ENCODE measurements at places on chromosomes 5 and 9.

DNA sequence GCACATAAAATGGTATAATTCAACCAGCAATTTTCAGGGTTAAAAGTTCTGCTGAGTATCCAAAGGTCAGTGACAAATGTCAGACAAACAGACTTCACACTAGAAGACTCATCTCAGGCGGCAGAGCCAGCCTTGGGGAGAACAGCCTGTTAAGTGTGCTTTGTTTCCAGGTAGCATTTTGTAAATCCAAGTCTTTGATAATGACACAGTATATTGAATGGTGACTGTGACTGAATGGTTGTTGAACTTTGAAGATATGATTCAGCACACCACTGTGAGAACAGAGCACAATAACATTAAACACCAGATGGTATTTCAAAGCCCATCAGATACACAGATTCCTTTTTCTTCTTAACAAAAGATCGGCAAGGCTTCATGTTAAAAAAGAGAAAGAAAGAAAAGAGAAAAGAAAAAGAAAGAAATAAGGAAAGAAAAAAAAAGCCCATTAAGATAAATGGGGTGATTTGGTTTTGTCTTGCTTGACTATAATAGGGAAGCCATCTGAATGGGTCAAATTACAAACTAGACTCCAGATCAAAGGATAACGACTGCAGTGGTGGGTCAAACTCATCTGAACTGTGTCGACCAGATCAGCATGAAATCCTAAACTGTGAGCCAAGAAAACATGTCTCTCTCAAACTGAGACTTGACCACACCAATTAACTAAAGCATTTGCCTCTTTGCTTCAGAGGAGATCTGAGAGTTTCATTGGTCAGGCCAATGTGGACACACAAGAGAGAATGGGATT, 313.0 kb upstream of the ZNF608 start:
- no peak for DNase-seq

DNA sequence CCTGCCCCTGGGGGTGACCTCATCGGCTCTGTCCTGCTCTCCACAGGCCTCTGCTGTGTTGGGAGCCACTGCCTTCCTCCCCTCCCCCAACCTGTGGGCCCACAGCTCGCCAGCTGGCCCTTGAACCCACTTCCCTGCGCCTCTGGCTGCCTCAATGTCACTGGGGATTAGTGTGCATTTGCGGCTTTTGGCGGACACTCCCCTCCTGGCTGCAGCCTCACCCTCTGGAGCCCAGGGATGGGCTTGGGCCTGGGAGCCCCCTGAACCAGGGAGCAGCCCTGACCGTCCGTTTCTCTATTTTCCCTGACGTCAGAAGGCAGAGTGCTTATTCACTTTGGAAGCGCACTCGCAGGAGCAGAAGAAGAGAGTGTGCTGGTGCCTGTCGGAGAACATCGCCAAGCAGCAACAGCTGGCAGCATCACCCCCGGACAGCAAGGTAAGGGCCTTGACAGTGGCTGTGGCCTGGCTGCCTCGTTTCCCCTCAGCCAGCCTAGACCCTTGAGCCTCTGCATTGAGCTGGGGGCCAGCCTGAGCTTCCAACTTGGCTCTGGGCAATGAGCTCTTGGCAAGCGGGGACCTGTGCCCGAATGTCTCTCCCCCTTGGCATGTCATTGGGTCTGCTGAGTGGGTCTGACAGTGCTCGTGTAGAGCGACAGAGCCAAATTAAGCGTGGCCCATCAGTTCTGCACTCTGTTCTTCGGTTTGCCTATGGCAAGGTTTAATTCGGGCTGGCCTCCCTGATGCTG, 73.1 kb downstream of the RGS3 start:
- no peak for DNase-seq

GRCh38 chr5:133480366-133480765, 132.0 kb downstream of the FSTL4 start:
- DNase-seq, result no peak

GRCh38 chr5:170293273-170293672, 4.3 kb downstream of the LCP2 start:
- DNase-seq, result no peak

GRCh38 chr9:106892632-106893031, 29.7 kb downstream of the ZNF462 start:
- no peak for DNase-seq

GRCh38 chr9:35826071-35826701, 2.3 kb downstream of the FAM221B start:
- no peak for DNase-seq

DNA sequence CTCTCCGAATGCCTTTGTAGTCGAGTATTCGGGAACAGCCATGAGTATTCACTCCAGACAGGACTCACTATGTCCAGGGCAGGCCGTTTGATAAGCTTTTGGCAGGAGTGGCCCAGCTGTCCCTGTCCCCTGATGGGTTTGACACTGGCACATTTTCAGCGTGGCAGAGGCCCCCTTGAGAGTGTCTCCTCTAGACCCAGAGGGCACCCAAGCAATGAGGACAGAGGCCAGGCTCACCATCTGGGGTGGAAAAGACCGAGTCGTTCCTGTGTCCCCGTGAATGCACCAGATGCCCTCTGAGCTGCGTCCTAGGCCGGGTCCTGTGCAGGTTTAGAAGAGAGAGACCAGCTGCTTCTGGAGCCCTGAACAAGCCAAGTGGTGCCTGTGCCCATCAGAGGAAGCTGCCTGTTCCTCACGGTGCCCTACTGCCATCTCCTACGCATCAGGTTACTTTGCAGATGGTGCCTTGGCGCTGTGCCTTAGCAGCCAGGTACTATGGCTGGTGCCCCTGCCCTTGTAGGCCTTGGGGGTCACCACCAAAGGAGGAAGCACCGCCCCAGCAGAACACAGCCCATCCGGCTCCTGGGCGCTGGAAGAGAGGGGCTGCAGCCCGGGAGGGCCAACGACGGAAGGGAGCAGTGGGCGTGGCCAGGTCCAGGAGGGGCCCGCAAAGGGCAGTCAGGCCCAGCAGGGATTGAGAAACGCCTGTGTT, 42.4 kb downstream of the LRSAM1 start:
- DNase-seq, result no peak

GRCh38 chr9:124882231-124882630, 20.3 kb downstream of the ARPC5L start:
- no peak for DNase-seq

- DNase-seq, result no peak
Measured at GRCh38 chr9:117178596-117179375, 236.1 kb downstream of the ASTN2 start.

DNA sequence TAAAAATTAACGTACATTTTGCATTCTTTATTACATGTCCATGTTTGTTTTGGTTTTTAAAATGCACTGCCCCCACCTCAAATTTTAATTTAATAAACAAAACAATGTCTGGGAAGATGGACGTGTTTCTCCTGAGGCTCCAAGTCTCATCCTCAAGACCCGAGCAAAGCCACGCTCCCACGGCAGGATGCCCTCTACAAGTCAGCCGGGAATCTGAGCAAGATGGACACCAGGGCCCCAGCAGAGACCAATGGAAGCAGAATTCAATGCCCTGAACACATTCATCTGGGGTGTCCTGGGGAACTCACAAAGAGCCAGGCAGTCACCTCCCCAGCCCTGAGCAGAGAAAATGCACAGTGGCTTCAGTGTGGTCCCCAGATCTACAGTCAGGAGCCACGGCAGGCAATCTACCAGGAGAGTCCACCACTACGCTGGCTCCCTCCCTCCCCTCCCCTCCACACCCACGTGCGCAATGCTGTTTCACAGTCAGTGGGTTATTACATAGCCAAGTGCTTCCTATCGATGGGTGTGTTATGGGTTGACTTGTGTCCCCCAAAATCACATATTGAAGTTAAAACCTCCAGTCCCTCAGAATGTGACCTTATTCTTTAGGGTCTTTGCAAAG, 129.8 kb downstream of the ROR2 start:
- DNase-seq, result no peak

GRCh38 chr5:23012842-23013241, 159.7 kb upstream of the CDH12 start:
- no peak for DNase-seq

DNA sequence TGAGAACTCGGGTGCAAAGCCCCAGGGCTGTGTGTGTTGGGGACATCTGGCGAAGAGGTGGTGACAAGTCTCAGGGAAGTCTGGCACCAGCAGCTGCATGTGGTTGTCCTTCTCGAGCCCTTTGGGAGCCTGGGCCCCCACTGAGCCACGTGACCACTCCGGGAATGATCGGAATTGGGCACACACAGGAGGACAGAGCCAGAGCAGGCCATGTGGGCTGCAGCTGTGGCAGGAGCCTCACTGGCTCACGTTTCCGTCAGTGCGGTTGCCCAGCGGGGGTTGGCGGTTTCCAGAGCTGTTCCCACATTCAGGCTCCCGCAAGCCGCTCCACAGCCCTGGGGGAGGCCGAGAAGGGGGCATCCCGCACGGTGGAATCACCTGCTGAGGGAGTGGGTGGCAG, 6.8 kb upstream of the CEL start:
- DNase-seq, result no peak

GRCh38 chr9:90449213-90449925, 193.3 kb downstream of the DIRAS2 start:
- DNase-seq, result no peak

DNA sequence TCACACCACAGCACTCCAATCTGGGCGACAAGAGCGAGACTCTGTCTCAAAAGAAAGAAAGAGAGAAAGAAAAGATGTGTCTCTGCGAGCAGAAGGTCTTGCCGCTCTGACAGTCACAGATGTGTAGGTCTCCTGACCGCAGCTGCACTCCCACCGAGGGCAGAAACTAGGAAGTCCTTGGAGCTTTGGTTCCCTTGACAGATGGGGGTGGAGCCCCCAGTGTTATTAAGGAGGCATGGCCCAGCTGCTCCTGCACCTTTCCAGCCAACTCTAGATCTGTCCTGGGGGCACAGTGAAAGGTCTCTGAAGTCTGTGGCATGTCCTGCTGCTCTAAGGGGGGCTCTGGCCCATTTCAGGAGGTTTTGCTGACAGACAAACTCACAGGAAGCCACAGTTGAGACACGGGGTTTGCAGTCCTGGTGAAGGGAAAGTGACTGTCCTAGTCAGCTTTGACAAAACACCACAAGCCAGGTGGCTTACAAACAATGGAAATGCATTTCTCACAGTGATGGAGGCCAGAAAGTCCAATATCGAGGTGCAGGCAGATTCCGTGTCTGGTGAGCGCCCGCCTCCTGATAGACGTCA, 9.0 kb upstream of the DIPK1B start:
- no peak for DNase-seq

DNA sequence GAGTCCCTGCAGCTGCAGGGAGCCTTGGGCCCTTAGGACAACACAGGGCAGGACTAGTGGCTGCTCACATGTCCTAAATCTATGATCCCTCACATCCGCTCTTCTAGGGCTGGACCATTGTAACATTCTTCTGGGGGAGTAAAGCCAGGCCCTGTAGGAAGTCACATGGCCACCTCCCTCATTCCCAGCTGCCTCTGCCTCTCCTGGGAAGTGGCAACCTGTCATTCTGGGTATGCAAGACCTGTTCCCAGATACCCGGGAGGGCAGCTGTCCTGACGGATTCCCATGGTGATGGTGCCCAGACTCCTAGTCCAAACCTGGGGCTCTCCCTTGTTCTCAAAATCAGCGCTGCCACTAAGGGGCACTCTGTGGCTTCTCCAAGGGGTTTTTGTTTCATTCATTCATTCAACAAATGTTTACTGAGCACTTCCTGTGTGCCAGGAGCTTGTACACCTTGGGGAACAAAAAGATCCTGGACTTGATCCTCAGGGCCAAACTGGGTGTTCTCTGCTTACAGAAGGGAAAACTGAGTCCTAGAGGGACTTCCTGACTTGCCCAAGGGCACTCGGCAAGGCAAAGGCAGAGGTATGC, 85.6 kb downstream of the PSD2 start:
- no peak for DNase-seq

DNA sequence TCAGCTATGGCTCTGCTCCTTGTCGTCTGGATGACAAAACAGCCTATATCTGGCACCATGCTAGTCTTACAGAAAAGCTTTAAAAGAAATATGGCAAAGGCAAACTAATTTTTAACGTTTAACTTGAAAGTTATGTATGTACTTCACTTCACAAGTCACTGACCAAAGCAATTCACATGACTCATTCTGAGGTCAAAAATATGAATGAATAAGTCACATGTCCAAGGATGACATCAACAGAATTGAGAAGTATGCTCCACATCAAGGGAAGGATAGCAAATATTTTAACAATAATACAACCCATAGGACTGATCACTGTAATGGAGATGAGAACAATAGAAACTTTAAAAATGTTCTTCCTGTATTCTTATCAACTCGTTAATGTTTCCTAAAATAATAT, 1072.6 kb upstream of the NUDT12 start:
- DNase-seq, result no peak

GRCh38 chr9:83013867-83014605, 48.9 kb downstream of the RASEF start:
- DNase-seq, result no peak

- no peak for DNase-seq
Measured at GRCh38 chr5:152058267-152058666, 133.6 kb upstream of the GLRA1 start.

- no peak for DNase-seq
Measured at GRCh38 chr9:4793459-4794395, 983 bp downstream of the RCL1 start.

GRCh38 chr9:128068386-128069205, 564 bp downstream of the SLC25A25 start:
- no peak for DNase-seq

DNA sequence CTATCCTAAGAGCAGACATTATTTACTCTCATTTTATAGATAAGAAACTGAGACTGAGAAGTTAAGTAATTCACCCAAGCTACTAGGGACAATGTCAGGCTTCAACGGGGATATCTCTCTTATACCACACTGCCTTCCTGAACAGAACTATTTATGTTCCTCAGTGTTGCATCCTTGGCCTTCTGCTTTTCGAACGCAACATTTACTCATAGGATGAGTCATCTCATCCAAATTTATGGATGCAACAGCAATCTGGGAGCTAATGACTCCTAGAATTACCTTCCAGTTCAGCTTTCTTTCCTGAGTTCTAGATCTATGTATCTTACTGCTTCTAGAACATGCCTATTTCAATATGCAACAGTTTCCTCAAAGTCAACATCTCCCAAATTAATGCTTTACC, 103.6 kb upstream of the PAM start:
- no peak for DNase-seq

DNA sequence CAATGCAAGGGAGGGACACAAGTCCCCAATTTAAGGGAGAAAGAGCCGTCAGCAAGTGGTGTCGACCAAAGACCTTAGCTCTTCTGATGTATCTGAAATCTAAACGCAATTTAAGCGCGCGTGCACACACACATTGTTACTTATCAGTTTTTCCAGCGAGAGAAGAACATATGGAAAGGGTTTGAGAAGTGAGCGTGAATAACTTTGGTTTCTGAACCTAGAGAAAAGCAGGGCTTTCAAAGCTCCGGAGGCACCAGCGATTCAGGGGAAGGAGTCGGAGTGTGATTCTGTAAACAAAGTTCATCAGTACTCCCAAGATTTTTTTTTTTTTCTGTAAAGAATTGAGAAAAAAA, 191.8 kb downstream of the MEF2C start:
- no peak for DNase-seq

GRCh38 chr5:6041977-6042550, 336.3 kb downstream of the MED10 start:
- DNase-seq, result no peak

GRCh38 chr9:111909444-111909843, 12.8 kb downstream of the UGCG start:
- DNase-seq, result no peak

GRCh38 chr5:160159991-160160792, 40.9 kb upstream of the PWWP2A start:
- DNase-seq, result peak; percentile 28

All from progenitor cell of endocrine pancreas (in vitro differentiated cells).